ENCODE measurements at places on chromosomes 12 and 14. TPM values are rescaled to one million over a fixed set of nuclear protein-coding genes. Genes with fewer than 3 reads are reported as not detected.

The BCL11B gene
- 116 TPM for total RNA-seq

The MGP gene
- 0.20 TPM for total RNA-seq

The KRT79 gene
- not detected for total RNA-seq

The ACOT4 gene
- 1.6 TPM for total RNA-seq

The SLCO1C1 gene
- total RNA-seq: not detected

The SSTR1 gene
- not detected for total RNA-seq

All from activated CD4-positive, alpha-beta T cell treated with anti-CD3 and anti-CD28 coated beads, Interleukin-2, amount 10 ng/mL, durations not matched to agents 7 days and 5 days (primary cell).